ENCODE measurements at places on chromosomes 5 and 9.

DNA sequence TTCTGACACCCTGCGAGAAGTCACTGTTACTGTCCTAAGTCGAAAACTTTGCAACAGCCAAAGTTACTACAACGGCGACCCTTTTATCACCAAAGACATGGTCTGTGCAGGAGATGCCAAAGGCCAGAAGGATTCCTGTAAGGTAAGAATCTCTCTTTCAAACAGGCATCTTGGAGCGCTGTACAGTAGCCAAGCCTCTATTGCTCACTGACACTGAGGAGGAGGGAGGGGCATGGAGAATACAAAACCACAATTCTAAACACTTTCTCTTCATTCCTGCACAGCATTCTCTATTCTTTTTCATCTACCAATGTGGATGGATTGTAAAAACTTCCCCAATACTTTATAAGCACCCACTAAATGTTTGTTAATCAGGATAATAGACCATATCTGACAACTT is 7.4 kb downstream of the GZMK start:
- no peak for DNase-seq

DNA sequence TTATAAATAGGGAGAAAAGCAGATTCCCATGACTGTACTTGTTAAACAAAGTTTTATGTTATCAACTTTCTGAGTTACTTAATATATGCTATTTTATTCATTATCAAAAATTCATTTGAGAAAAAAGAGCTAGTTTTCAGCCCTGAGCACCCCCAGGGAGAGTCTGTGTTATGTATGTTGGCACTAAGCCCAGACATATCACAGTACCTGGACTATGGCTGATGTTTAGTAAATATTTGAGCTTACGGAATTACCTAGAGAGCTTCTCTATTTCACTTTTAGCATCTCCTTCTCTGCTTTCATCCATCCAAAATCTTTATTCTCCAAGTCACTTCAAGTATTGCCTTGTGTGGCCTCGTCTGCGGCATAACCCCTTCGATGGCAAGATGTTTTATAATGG is 225.9 kb upstream of the PCSK5 start:
- DNase-seq, result no peak

GRCh38 chr5:92979716-92980115 is 601.3 kb downstream of the NR2F1-AS1 start:
- no peak for DNase-seq

DNA sequence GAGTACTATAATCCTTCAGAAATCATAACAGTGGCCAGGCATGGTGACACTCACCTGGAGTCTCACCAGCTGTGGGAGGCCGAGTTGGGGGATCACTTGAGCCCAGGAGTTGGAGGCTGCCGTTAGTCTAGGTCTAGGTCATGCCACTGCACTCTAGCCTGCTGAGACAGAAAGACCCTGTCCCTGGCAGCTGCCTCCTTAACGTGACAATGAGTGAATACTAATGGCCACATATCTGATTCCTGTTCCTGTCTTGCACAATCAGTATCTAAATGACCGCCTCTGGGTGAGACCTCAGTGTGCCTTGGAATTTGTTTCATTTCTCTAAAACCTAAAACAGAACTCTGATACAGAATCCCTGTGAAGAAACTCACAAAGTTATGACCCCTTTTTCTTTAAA is 131.0 kb upstream of the DAB2 start:
- DNase-seq, result no peak

- no peak for DNase-seq
These were observed 4.0 kb downstream of the GFI1B start for GRCh38 chr9:132982458-132982857.

DNA sequence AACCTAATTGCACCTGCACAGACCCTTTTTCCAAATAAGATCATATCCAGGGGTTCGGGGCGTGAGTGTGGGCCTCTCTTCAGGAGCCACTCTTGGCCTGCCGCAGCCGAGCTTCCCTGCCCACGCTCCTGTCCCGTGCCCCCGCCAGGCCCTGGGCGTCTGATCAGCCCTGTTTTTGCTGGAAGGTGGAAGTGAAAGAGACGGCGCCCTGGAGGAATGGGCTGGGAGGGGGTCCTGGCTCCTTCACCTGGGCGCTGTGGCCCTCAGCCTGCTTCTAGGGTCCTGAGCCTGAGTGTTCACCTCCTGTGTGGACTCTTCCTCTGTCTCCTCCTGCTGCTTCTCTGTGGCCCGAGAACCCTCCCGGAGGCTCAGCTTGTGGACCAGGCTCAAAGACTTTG is 11.2 kb upstream of the COL5A1 start:
- no peak for DNase-seq

- no peak for DNase-seq
These were observed 181.2 kb upstream of the PAPPA start for GRCh38 chr9:115972362-115972761.

DNA sequence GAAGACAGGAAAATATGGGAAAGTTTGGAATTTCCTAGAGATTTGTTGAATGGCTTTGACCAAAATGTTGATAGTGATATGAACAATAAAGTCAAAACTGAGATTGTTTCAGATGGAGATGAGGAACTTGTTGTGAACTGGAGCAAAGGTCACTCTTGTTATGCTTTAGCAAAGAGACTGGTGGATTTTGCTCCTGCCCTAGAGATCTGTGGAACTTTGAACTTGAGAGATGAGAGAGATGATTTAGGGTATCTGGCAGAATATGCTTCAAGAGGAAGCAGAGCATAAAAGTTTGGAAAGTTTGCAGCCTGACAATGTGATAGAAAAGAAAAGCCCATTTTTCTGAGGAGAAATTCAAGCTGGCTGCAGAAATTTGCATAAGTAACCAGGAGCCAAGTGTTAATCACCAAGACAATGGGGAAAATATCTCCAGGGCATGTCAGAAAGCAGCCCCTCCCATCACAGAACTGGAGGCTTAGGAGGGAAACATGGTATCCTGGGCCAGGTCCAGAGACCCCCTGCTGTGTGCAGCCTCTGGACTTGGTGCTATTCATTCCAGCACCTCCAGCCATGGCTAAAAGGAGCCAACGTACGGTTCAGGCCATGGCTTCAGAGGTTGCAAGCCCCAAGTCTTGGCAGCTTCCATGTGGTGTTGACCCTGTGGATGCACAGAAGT is 114.3 kb upstream of the STARD4 start:
- no peak for DNase-seq

DNA sequence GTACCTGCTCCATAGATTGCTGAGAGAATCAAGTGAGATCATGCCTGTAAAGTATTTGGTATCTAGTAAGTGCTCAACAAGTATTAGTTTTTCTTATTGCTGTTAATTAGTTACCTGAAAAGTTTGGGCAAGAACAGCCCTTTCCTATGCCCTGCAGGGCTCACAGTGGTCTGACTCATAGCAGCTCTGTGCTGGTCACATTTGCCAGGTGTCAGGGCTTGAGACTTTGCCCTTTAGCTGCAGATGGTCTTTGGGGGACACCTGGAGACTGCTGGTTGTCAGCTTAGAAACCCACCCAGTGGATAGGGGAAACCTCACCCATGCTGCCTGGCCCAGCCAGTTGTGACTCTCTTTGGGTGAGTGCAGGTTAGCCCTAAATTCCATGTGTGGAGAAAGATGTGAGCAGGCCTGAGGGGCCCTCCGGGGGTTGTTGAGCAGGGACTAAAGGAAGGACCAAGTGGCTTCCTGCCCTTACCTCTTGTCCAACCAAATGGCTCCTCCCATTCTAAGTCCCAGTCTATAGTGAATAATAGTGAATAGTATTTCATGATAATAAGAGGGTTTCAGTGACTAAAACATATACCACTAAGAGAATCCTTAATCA is 9.0 kb downstream of the COL27A1 start:
- no peak for DNase-seq

- DNase-seq, result no peak
These were observed 4.9 kb upstream of the SPATA31C2 start for GRCh38 chr9:88143179-88143578.
